Activated T-helper 1 cell treated with Interleukin-2 at 50 U/mL for 16 hours (primary cell): ENCODE measurements at places on chromosomes 13 and 19.

GRCh38 chr13:108281901-108282300 is 12.4 kb downstream of the TNFSF13B start:
- DNase-seq = no peak

DNA sequence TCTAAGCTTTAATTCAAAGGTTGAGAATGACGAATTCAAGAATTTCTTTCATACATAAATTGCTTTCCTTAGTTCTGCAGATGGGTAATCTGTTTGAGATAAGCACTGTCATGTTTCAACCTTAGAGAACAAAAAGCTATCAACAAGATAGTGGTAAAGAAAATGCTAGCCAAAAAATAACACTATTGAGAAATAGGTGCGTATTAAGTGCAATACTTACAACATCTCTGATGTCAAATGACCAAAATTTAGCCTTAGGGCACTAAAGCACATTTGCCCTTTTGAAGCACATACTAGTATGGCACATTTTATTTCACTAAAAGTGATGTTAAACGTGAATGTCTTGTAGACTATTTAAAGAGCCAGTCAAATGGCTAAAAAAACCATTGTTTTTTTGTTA is 4.9 kb downstream of the KBTBD6 start:
- DNase-seq = no peak

DNA sequence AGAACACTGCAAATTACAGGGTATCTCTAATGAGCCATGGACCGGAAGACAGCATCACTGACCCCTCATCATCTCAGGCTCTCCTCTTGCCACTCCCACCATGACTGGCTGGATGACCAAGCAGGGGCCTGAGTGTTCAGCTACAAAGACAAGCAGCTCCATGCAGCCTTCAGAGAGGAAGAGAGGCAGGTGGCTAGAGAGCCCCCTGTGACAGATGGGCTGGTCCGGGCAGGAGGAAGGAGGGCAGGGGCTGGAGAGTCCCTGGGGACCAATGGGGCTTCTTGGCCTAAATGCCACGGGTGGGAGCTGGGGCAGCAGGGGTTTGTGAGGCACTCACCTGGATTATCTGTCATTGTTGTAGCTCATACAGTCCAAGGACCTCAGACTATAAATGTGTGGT is 12.8 kb upstream of the RASA3 start:
- DNase-seq = no peak

GRCh38 chr13:29679396-29680053 is 84.0 kb upstream of the SLC7A1 start:
- DNase-seq = no peak

- no peak for DNase-seq
Observed at GRCh38 chr19:51772977-51773376, 12.0 kb downstream of the FPR2 start.

DNA sequence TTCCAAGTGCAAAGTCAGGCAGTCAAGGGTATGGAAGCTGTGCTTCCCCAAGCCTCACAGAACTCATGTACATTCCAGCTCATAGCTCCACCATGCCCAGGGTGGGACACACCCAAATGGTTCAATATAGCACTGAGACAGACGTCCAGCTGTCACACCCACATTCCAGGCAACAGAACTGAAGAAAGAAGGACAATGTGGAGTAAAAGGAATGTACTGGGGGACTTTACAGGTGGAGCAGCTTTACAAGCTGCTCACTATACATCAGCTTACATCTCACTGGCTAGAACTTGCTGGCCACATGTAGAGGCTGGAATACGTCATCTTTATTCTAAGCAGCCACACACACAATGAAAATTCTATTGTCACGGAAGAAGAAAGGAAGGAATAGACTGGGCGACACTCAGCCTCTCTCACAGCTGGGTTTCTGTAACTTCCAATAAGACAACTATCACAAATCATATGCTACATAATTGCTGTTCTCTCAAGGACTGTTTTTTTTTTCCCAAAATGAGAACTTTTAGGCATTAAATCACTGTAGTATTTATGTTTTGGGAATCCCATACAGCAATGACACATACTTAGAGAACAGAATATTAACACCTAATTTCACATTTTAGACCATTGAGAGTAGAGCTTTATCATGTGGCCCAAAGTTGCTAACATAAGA is 86.1 kb downstream of the KLF12 start:
- DNase-seq = no peak

DNA sequence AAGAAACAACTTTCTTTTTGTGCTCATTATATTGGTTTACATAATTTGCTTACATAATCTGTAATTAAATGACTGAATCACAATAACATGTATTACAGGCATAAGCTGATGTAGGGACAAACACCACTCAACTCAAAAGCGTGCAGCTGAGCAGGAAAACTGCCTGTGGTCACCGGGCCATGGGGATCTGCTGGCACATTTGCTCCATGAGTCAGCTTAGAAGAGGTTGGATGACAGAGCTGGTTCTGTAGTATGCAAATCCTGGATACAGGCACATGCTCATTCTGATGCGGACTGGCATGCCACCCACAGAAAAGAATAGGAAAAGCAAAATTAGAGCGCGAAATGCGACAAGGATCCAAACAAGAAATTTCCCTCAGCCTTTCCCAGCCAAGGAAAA is 128.6 kb downstream of the USP12 start:
- no peak for DNase-seq
